ENCODE measurements at places on chromosomes 3 and 15.

DNA sequence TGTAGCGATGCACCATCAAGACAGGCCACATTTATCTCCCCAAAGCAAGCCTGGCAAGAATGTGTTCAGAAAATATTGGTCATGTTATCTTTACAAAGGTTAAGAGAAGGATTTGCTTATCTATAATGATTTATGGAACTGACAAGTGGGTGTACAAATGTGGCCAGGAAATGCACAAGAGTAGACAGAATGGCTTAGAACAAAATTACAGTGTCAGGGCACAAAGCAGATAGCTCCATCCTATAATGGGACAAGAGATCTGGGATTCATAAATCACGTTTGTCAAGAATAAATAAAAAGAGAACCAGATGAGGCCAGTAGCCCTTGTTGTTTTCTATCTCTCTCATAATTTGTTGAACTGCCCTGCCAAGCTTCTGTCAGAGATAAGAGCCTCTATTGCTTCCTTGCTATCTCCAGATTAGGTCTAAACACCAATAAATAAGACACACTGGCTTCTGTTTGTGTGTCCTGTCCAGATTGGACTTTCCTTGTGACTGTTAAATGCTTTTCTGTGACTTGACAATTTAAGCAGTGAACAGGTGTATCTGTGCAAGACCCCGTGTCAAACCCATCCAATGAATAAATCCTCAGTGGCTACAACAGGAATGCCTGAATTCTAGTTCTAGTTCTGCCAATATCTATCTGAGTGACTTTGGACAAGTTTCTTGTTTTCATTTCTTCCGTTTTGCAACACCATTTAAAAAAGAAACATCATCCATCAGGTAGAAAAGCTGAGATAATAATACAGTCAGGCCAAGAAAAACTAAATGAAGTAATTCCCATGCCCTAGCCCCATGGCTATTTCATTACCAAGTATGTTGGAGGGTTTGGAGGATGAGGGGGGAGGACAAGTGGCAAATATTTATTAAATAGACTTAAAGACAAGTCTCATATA lies 157.2 kb downstream of the DCLK3 start:
- DNase-seq: no peak

DNA sequence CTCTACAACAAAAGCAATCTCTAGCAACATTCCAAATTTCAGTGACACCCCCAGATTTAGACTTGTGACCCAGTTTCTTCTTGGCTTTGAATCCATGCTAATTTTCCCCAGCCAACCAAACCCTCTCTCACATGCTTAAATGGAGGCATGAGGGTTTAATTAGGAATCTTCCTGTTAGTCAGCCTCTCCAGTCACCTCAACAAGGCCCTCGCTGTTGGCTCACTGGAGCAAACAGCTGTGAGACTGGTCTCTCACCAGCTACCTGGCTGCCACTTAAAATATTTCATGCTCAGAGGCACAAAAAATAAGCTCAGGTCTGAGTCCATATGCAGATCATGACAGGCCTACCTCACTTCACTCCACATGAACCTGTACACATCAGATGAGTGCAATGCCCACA lies 630.4 kb upstream of the ADAMTS9 start:
- no peak for DNase-seq

DNA sequence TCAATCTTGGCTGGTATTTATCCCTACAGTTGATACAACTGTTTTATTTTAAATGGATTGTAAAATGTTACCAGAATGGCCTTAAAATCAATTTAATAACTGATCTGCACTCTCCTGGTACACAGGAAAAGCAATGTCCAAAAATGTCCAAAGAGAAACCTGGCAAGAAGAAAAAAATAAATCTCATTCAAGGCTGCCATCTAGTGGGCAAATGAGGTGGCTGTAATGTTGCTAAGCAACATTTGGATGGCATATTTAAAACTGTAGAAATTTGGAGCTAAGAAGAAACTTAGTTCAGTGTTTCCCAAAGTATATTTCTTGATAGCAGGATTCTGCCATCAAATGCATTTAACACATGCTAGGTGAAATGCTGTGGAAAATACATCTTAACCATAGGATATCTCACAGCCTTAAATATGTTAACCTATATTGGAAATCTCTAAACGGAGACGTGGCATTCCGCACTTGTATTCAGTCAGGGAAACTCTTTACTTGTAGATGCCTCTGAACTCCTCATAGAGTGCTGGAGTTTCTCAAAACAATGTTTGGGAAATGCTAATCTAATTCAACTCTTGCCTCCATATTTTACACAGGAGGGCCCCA lies 216.8 kb downstream of the ERC2 start:
- DNase-seq: peak; percentile 51

- DNase-seq: no peak
Observed at GRCh38 chr15:66831801-66832390, 129.9 kb downstream of the SMAD6 start.

DNA sequence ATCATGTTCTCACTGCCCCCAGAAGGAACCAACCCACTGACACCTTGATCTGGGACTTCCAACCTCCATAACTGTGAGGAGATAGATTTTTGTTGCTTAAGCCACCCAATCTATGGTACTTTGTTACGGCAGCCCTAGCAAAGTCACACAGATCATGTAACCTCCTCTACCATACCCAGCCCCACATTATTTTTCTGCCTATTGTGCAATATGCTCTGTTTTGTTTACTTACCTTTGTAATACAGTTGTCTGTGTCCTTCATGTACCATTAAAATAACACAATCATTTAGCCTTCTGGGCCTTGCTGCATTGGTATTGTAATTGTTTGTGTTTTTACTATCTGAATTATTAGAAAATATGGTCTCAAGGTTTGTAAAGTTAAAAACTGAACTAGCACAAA lies 16.1 kb downstream of the NDN start:
- DNase-seq: no peak

DNA sequence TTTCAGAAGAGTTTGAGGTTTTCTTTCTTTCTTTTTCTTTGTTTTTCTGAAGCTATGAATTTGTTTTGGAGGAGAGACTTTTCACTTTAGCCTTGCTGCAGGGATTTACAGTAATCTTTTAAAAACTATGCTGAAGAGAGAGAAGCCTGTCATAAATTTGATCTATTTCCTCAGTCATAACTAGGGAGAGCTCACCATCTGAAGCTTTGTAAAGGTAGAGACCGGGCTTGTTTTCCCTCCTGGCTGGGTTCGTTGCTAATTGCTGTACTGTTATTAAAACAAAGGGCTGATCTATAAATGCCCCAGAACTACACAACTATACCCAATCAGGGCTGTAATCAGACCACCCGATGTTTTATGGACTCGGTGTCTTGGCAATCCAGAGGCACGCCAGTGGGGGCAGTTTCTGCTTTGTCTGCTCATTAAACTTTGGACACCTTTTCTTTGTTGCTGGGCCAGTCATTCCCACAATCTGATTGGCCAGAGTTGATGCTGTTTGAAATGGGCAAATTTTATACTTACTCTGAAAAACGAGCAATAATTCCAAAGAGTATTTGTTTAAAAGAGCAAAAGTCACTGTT lies 164.3 kb downstream of the CACNA1D start:
- DNase-seq: no peak

GRCh38 chr15:66777596-66778313 lies 75.7 kb downstream of the SMAD6 start:
- no peak for DNase-seq

GRCh38 chr15:69009341-69009740 lies 5.2 kb upstream of the NOX5 start:
- DNase-seq: no peak

DNA sequence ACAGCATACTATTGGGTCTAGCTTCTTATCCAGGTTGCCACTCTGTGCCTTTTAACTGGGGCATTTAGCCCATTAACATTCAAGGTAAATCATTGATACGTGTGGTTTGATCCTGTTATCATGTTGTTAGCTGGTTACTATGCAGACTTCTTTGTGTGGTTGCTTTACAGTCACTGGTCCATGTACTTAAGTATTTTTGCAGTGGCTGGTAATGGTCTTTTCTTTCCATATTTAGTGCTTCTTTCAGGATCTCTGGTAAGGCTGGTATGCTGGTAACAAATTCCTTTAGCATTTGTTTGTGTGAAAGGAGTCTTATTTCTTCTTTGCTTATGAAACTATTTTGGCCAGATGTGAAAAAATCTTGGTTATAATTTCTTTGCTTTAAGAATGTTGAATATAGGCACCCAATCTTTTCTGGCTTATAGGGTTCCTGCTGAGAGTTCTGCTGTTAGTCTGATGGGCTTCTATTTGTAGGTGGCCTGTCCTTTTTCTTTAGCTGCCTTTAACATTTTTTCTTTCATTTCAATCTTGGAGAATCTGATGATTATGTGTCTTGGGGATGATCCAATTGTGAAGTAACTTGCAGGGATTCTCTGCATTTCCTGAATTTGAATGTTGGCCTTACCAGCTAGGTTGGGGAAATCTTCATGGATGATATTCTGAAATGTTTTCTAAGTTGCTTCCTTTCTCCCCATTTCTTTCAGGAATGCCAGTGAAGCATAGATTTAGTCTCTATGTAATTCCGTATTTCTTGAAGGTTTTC lies 39.3 kb downstream of the CCR1 start:
- no peak for DNase-seq
